ENCODE measurements at places on chromosomes 12 and 14.
A peak's percentile ranks its signal among the peaks of the same experiment; 100 is the strongest.

DNA sequence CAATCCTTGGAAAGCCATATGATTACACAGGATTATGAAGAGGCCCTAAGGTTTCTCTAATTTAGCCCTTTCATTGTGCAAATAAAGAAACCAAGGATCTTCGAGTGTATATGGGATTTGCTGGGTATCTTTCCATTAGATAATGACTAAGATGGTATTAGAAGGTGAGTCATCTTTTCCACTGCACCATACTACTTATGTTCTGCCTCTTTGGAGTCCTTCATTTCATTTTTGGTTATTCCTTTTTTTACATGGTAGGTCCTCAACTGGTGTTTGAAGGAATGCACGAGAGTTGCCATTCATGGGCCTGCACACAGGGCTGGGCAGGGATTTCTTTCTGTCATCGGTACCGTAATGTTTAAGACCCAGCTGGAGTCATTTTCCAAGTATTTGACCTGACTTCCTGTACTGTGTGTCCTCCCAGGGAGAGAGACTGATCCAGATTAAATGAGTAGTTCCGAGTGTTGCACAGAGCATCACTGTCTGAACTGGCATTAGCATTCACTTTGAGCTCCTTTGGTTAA is 85.7 kb downstream of the BORCS5 start:
- DNase-seq: no peak

GRCh38 chr12:104560881-104561280 is 104.1 kb downstream of the CHST11 start:
- DNase-seq: no peak

GRCh38 chr12:85489194-85489593 is 209.2 kb downstream of the ALX1 start:
- no peak for DNase-seq

- DNase-seq: no peak
Measured at GRCh38 chr12:27751386-27752047, 28.5 kb upstream of the KLHL42 start.

DNA sequence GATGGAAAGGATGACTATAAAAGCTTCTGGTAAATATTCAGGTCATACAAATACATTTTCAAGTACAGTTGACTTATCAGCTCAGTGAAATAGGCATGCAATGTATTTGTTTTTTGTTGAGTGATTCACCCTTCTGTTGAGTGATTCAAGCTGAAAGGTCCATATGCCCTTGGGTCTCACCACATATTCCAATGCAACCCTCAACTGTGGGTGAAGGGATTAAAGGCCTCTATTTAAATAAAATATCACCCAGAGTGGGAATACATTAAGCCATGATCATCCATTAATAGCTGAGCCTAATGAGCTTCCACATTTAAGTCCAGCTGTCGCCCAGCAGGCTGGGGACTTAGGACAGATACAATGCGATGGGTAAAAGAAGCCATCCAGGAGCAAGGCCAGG is 120.2 kb downstream of the CRACR2A start:
- DNase-seq: no peak

- no peak for DNase-seq
Measured at GRCh38 chr14:83320837-83321236, 1787.2 kb upstream of the SEL1L start.

DNA sequence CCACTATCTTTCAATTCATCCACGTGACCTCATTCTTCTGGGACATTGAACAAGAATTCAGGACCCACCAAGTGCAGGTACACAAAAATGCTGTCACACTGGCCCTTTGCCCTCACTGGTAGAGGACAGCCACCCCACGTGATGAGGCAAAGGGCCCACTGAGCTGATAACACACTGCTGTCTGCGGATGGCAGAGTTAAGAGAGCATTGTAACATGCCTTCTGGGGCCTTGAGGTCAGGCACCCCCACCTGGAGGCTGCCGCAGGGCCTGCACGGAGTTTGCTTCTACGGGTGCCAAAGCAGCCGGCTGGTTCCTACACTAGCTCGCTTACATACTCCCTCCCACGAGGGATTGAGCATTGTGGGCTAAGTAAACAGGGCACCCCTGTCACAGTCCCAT is 101.0 kb downstream of the LRIG3 start:
- DNase-seq: no peak

- DNase-seq: no peak
Measured at GRCh38 chr14:31127690-31128089, 79.9 kb downstream of the HECTD1 start.

DNA sequence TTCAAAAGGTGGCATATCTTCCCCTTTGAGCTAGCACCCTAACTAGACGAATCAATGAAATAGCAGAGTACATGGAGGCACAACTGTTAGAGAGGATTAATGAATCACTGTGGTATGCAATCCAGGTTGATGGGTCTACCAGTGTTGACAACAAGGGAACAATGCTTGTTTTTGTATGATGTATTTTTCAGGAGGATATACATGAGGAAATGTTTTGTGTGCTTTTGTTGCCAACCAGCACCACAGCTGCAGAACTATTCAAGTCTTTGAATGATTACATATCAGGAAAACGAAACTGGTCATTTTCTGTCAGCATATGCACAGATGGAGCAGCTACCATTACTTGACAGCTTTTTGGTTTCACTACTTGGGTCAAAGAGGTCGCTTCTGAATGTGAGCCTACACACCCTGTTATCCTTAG is 142.6 kb downstream of the GPHN start:
- DNase-seq: no peak

DNA sequence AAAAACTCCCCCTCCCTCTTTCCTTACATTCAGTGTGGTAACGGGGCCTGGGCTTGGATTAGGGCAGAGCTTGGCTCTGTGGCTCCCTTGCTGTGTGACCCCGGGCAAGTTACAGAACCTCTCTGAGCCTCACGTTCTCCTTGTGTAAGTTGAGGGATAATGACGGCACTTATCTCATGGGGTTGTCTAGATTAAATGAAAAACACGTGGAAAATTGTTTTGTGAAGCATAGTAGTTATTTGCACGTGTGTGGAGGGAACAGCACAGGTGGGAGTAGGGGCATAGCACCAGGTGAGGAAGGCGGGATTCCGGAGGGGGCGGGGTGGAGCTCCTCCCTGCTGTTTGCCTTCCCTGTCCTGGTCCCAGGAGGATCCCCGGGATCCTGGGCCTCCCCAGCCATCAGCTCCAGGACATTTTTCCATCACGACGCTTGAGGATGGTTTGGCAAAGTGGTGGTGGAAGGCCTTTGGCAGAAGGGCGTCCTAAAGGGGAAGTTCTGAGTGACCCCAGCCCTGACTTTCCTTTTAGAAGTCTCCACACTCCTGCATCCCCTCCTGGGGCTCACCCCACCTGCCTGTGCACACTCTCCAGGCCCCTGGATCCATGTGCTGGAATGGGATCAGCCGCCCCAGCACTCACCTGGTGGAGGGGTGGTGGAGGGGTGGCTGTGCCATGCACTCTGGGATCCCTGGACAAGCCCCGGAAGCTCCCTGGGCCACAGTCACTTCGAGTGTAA is 22.7 kb downstream of the LRTM2 start:
- no peak for DNase-seq

- DNase-seq: no peak
Measured at GRCh38 chr12:26620907-26621306, 212.1 kb downstream of the ITPR2 start.

DNA sequence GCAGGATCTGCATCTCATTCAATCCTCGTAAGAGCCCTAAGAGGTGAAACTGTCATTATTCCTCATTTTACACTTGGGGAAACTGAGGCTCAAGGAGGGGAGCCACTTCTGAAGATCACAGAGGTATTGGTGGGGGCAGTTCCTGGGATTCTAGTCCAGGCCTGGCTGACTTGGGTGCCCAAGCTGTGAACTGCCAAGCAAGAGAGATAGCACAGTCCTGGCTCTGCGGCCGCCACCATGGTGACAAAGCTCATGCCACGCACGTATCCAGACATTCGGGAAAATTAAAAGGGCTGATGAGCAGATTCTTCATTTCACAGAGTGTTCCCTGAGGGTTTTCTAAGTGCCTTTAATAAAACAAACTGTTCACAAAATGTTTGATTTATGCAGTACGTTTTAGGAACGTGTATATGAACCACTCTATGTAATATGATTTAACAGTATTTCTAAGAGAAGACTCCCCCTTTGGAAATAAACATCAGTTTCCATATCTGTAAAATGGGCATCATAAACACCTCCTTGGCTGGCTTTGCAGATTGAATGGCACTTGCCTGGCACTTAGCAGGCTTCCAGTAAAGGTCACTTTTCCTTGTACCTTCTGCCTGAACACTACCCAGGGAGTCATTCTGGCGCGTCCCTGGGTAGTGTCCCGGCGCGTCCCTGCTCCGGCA is 84.6 kb downstream of the ACACB start:
- no peak for DNase-seq

DNA sequence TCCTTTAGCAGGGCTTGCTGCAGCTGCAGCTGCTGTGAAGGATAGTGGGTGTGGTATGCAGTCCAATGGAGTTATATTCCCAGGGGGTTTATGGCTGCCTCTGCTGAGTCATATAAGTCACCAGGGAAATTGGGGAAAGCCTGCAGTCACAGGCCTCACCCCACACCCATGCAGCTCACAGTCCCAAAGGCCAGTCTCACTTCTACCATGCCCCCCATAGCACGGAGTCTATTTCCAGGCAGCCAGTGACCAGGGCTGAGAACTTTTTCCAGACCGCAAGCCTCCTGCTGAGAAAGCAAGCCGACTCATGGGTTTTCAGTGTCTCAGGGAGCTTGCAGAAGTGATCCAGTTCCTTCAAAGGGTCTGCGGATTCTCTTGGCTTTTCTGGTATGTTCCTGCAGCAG is 322.4 kb upstream of the CLEC14A start:
- no peak for DNase-seq

DNA sequence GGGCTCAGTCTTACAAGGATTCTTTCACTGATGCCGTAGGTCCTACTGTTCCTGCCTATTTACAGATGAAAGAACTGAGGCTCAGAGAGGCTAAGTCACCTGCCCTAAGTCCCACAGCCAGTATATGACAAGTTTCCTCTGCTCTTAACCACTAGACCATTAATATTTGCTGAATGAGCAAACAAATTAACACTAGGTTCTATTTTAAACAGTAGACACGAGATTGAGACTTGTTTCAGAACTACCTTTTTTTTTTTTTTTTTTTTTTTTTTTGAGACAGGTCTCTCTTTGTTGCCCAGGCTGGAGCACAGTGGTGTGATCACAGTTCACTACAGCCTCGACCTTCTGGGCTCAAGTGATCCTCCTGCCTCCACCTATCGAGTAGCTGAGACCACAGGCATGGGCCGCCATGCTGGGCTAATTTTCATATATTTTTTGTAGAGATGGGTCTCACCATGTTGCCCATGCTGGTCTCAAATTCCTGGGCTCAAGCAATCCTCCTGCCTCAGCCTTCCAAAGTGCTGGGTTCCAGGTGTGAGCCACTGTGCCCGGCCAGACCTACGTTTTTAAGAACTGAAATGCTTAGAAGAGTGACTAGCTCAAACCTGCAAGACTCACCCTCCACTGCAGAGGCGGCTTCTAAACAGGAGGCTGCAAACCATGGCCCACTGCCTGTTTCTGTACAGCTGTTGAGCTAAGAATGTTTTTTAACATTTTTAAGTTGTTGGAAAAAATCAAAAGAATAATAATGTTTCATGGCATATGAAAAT is 12.9 kb downstream of the SYNE3 start:
- DNase-seq: no peak

GRCh38 chr12:64991121-64991611 is 129.9 kb downstream of the WIF1 start:
- no peak for DNase-seq

GRCh38 chr12:76530516-76530915 is 29.1 kb downstream of the OSBPL8 start:
- no peak for DNase-seq

- peak; percentile 37 for DNase-seq
Measured at GRCh38 chr14:50599700-50600444, 39.9 kb downstream of the ATL1 start.

- no peak for DNase-seq
Measured at GRCh38 chr14:61428261-61428660, 106.9 kb downstream of the PRKCH start.

- DNase-seq: no peak
Measured at GRCh38 chr12:2387103-2387834, 334.5 kb downstream of the CACNA1C start.

GRCh38 chr14:56154321-56154720 is 36.1 kb downstream of the PELI2 start:
- DNase-seq: no peak

- DNase-seq: peak; percentile 90
Measured at GRCh38 chr12:46664761-46665287, 161.0 kb downstream of the SLC38A4 start.

GRCh38 chr12:3554371-3555115 is 63.5 kb downstream of the PRMT8 start:
- DNase-seq: peak; percentile 7

GRCh38 chr12:108109954-108110353 is 19.1 kb upstream of the WSCD2 start:
- no peak for DNase-seq

- DNase-seq: peak; percentile 94
Measured at GRCh38 chr12:104358353-104359003, 54.9 kb downstream of the EID3 start.

- no peak for DNase-seq
Measured at GRCh38 chr12:120799243-120800045, 73.8 kb downstream of the ACADS start.

- DNase-seq: no peak
Measured at GRCh38 chr12:5557906-5558305, 126.0 kb downstream of the NTF3 start.

DNA sequence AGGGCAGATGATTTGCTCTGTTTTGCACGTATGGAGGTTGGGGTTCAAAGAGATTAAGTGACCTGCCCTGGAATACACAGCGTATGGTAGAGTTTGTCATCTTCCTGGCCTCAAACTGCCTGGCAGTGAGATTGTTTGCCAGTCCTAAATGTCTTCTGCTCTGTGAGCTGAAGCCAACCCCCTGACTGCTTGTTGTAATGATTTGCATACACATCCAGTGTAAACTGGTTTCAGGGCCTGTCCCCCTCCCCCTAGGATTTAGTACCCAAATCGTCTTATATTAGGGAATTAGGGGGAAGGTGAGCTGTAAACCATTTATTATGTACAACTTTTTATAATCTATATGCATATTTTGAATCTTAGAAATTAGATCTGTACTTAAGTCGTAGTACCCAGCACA is 38.4 kb downstream of the AKAP3 start:
- DNase-seq: no peak

DNA sequence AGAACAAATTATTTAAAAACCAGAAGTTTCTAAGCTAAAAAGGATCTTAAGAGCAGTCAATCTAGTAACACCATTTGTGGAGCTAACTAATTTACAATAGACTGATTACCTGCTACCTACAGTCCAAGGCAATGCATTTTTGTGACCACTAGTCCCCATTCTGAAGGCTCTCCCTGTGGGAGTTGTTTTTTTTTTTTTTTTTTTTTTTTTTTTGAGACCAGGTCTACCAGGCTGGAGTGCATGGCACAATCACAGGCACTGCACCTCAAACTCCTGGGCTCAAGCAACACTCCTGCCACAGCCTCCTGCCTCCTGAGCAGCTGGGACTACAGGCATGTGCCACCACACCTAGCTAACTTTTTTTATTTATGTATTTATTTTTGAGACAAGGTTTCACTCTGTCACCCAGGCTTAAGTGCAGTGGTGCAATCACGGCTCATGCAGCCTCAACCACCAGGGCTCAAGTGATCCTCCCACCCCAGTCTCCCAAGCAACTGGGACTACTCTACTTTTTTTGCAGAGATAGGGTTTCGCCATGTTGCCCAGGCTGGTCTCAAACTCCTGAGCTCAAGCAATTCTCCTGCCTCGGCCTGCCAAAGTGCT is 3.9 kb downstream of the GNPTAB start:
- peak; percentile 60 for DNase-seq
